Hematopoietic multipotent progenitor cell (in vitro differentiated cells): ENCODE measurements at places on chromosomes 2 and 18.

DNA sequence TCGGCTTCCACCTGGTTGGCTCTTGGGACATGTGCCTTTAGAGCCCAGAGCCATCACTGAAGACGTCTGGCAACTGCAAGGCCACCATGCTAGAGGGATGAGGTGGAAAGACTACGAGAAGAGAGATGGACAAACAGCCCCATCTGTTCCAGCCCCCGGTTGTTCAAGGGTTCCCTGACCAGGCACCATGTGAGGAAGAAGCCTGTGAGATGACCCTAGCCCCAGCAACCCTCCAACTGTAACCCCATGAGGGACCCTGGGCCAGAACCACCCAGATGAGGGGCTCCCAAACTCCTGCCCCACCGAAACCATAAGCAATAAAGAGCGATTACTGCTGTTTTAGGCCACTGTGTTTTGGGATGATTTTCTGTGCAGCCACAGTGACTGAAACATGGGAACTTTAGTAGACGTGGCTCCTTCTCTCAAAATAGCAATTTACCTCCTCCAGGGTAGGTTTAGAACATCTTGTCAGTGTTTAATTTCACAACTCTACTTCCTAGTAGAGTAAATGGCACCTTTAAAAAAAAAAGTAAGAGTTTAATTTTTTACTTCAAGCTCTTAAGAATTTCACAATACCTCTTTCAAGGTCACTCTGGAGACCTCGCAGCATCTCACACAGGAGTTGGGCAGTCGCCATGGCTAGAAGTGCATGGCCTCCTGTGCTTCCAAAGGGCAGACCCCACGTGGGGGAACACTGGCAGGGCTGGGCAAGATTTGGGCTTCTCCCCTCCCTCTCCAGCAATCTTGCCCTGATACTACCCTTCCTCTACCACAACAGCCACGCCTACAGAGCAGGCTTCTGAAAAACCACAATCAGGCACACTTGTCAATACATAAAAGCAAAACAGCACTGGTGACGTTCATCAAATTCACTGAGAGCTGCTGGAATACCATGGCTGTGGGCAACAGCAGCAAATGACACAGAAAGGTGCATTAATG lies 48.8 kb downstream of the TMEM163 start:
- peak; percentile 32 for DNase-seq

DNA sequence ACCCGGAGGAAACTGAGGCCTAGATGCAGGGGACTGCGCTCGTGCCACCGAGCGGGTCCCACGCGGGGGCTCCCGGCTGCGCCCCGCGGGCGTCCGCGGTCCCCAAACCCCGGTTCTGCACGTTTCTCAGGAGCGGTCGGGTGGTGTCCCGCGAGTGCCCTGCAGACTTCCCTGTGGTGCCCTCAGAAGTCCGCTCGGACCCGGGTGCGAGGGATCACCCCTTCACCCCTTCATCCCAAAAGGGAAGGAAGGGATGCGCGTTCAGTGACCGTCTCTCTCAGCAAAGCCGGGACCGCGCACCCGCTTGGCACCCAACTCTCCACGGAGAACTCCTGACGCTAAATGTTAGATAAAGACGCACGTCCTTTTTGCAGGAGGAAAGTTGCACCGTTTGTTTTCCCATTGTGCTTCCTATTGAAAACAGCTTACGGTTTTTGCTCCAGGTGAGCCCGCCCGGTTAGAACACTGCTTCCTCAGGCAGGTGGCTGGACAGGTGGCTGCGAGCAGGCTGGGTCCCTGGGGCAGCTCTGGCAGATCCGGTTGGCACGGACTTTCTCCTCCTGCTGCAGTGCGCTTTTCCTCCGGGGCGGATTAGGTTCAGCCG lies 779 bp downstream of the DGKD start:
- no peak for DNase-seq

DNA sequence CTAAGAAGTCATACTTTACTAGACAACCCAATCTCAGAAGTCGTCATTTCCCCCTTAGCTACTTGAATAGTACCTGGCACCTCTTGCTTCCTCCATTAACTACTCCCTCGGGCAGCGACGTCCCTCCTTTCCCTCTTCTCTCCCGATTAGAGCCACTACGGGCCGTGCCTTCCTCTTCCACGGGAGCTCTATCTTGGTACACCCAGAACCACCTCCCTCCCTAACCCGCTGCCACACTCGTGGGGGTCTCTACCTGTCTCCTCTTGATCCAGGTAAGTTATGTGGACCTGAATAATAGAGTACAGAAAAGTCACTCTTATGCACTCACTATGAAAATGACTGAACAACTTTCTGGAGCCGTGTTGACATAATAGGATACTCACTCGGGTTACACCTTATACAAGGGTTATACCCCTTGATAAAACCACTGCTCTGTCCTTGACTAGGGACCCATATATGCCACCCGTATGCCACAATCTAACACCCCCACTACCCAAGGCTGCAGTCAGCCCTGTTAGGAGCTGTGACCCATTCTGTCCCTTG lies 595 bp upstream of the HDHD2 start:
- peak; percentile 39 for DNase-seq

DNA sequence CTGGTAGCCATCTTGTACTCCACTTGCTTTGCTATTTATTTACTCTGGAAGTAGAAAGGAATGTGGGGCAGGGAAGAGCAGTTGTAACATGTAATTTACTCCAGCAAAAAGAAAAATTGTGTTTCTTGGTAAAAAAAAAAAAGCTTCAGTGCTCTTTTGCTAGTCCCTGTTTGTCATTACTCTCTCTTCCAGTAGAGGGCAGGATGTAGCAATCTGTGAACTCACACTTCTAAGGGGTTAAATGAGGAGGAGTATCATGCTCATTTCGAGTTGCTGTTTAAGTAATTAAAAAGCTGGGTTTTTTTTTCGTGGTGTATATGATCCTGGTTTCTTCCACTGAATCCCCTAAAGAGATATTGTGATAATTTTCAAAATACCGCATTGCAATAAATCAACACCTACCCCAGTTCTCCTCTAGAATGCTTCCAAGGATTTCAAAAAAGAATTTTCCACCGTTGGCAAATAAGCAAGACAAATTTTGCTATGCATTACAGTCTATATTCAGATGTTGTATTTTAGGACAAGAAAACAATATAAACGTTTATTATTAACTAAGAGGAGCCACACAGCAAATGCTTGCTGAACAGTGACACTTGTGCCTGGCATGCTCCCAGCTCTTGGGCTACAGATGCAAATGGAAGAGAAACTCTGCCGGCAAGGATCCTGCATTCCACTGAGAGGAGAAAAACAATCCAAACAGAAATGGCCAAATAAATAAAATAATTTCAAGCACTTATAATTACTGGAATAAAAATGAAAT lies 261.6 kb downstream of the ASXL3 start:
- DNase-seq = peak; percentile 50

GRCh38 chr2:154343282-154343681 lies 355.2 kb upstream of the KCNJ3 start:
- no peak for DNase-seq

GRCh38 chr2:213246497-213247281 lies 37.6 kb upstream of the SPAG16 start:
- peak; percentile 47 for DNase-seq

DNA sequence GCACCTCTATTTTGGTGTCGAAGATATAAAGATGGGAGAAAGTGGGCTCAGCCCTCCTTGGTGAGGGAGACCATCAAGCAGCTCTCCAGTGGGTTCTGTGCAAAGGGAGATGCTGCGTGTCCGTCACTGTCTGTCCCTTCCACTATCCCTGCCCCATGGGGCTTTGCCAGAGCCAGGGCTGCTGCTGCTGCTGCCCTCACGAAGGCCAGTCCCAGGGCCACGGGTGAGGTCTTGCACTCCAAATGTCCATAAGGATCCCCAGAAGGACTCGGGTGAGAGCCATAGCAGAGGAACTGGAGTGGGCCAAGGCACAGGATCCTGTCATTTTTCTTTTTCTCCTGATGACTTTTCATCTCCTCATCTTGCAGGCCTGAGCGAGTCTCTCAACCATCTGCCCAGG lies 3.7 kb upstream of the DIPK1C start:
- no peak for DNase-seq

GRCh38 chr2:174615871-174616436 lies 18.4 kb upstream of the WIPF1 start:
- no peak for DNase-seq

DNA sequence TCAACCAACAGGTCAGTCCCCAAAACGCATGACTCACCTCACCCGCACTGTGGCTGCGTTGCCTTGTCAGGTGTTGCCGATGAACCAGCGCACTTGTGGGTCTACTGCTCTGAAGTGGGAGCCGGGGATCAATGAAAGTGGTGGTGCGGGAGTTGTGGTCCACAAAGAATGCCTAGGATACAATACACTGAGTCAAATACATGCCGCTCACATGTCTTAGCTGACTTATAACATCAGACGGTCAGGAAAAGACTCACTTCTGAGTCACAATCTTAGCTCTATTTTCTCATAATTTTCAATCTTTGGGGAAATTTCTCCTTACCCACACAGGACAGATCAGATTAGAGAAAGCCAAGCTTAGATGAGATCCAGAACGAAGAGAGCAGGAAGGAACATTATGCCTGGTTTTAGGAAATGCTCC lies 107.1 kb upstream of the STK17B start:
- DNase-seq = no peak
